GM18507 (cell line): ENCODE measurements at places on chromosomes 7 and 10.

- no peak for DNase-seq
These were observed 6.5 kb upstream of the PURB start for GRCh38 chr7:44891791-44892190.

GRCh38 chr10:88989824-88990383, 694 bp upstream of the FAS start:
- DNase-seq, result no peak

DNA sequence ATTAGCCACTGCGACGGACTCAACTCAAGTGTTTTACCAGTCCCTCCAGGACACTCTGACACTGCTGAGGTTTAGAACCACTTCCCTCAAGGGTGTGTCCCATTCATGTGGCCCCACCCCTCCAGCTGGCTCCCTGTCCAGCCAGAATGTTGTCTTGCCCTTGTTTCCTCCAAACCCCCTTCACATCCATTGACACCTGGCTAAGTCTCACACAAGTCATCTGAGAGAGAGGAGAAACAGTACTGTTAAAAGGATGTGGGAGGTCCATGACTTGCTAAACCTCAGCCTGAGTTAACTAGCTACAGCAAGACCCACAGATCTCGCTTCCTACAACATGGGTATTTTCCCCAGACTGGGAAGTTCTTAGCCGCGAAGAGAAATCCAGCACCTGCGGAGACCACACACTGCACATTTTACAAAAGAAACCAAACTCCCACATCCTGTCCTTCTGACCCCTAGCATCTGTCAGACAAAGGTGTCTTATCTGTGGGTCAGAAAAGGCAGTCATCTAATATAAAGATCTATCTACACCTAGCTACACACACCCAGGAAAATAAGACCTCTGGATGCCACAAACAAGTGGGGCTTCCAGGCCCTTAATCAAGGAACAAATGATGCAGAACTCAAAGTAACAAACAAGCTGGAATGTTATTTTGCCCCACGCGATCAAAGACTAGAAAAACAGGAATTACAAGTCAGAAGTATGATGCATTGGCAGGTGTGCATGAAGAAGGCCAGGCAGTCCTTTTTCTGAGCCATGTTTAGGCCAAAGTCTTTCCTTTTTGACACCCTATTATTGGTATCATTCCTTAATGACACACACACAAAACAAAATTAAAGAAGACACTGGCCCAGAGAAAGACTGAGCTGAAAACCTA, 13.9 kb downstream of the OSBPL3 start:
- DNase-seq, result no peak

- no peak for DNase-seq
These were observed 27.2 kb upstream of the UNC5B start for GRCh38 chr10:71185209-71185608.

DNA sequence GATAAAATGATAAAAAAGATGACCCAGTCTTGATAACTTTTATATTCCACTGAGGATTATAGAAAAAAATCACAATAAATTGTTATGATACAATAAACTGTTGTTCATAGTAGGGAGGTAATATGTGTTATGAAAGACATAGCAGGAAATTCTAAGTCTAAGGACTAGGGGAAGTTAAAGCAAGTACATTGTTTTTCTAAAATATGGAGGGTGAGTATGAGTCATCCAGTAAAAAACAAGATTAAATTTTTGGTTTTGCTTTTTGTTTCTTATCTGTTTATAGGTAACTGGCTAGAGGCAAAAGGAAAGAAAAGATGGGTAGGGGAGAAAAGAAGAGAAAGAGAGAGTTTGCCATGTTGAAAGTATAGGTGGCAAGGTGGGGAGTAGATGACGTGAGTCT, 188.4 kb downstream of the POLR1F start:
- no peak for DNase-seq

- DNase-seq, result no peak
These were observed 133.8 kb downstream of the CPEB3 start for GRCh38 chr10:92156874-92157773.

GRCh38 chr7:23383225-23383624, 84.1 kb downstream of the MALSU1 start:
- no peak for DNase-seq

GRCh38 chr7:115271332-115272235, 349.7 kb downstream of the MDFIC start:
- DNase-seq, result no peak

DNA sequence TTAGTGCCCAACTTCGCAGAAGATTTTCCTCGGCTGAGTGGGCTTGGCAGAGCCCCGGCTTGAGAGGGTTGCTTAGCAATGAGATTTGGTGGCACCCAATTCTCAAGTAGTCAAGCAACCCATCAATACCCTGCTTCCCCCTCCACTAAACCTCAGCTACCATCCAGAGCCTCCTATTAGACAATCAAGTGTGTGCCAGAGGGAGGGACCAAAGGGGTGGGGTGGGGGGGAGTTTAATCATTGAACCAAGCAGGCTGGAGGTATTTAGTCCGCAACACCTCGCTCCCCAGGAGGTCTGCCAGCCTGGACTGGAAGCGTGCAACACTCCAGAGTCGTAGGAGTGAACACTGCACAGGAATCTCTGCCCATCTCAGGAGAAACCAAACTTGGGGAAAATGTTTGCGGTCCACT, at the start of gene HKDC1:
Gene HKDC1 (plus strand): TSS at position 292 of the 411 bp plus-strand sequence. CDS start 104 bp downstream, at position 396.
- no peak for DNase-seq

GRCh38 chr10:77643795-77644468, 6.3 kb upstream of the KCNMA1 start:
- DNase-seq, result no peak

GRCh38 chr7:70696201-70696754, 435.7 kb upstream of the GALNT17 start:
- DNase-seq, result no peak

GRCh38 chr7:154911862-154912455, 91.0 kb downstream of the PAXIP1 start:
- no peak for DNase-seq
